Endothelial cell (in vitro differentiated cells): ENCODE measurements at places on chromosomes 12 and 14. TPM values are rescaled to one million over a fixed set of nuclear protein-coding genes. Genes with fewer than 3 reads are reported as not detected.

DNA sequence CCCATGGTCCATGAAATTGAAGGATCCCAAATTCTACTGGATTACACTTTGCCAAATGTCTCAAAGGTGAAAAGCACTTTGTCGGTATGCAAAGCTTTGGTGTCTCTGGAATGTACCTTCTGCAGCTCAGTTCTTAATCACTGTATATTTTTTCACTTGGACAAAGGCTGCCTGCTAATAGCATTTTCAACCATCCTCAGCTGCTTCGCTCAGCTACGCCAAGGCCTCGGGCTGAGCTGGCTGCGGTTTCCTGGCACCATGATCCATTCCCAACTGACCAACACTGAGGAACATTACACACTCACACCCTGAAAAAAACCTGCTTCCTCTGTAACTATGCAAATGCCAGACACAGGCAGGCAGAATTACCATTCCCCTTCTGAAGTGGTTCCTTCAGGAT lies 335.2 kb downstream of the DPF3 start:
- no peak overlapping the region for H3K27ac ChIP-seq
- peaks cover 3% of the 10 kb centered on the region for H3K36me3 ChIP-seq
- DNase-seq, result no peak
- H3K27me3 ChIP-seq, result peaks cover 13% of the 10 kb centered on the region
- peaks cover 10% of the 10 kb centered on the region for H3K4me1 ChIP-seq

GRCh38 chr14:105071326-105071725 lies 6.1 kb upstream of the GPR132 start:
- DNase-seq, result no peak
- H3K4me3 ChIP-seq, result no peak overlapping the region
- H3K4me1 ChIP-seq, result peaks cover 3% of the 10 kb centered on the region

Gene PLCZ1
- not detected for total RNA-seq

- no peak overlapping the region for H3K4me3 ChIP-seq
- H3K27ac ChIP-seq, result no peak overlapping the region
- DNase-seq, result no peak
Measured at GRCh38 chr12:68247785-68248184, 5.6 kb downstream of the IL22 start.

DNA sequence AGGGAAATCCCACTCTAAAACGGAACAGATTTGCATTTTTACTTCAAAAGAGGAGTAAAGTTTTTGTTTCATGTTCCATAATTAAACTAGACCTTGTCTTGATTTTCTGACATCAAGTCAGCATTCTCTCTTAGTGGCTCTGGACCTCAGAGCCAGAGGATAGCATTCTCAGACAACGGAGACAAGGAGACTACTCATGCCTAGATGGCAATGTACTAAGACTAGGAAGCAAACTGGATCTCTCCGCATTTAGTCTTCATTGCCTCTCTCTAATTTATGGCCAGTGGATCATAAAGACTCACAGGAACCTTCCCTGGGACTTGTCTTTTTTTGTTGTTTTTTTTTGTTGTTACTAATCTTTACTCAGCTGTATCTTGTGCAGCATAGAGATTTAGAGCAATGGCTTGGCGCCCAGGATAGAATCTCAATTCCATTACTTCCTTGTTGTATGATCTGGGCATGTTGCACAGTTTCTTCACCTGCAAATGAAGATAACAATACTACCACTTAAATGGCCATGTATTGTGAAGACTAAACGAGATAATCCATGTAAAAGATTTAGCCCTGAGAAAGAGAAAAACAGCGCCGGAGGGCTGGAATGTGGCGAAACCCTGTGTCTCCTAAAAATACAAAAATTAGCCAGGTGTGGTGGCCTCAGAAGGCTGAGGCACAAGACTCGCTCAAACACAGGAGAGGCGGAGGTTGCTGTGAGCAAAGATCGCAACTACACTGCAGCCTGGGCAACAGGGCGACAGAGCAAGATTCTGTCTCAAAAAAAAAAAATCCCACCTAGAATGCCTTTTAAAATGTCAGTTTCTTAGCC lies 4.0 kb upstream of the GEMIN2 start:
- peaks cover 9% of the 10 kb centered on the region for H3K4me1 ChIP-seq
- H3K36me3 ChIP-seq, result no peaks in the 10 kb centered on the region
- DNase-seq, result no peak
- H3K4me3 ChIP-seq, result no peak overlapping the region
- no peak overlapping the region for H3K27ac ChIP-seq

DNA sequence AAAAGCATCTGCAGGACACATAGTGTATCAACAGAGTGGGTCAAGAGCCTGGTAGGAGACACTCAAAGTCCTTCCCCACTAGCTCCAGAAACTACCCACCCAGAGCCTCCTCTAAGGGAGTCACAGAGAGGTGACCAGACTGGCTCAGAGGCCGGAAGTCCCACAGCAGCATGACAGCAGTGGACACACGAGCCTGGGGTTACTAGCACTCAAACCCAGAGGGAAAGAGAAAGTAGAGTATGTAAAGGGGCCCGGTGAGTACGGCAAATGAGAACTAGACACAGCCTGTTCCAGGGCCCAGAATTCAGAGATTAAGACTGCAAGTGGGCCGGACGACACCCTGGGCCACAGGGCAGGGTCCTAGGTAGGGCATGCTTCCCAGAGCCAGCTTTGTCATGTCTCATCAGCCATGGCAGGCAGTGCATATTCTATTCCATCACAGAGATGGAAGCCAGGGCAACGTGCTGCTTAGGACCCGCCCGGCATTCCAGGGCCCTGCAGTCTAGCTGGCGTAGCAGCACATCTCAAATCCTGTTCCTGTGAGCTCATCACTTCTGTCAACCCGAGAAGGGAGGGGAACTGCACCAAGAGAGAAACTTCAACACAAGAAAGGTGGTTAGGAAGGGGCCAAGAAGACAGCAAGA lies 4.2 kb downstream of the IFFO1 start:
- DNase-seq, result no peak
- H3K27me3 ChIP-seq, result peaks cover 23% of the 10 kb centered on the region
